ENCODE measurements at places on chromosomes 3 and 15.

DNA sequence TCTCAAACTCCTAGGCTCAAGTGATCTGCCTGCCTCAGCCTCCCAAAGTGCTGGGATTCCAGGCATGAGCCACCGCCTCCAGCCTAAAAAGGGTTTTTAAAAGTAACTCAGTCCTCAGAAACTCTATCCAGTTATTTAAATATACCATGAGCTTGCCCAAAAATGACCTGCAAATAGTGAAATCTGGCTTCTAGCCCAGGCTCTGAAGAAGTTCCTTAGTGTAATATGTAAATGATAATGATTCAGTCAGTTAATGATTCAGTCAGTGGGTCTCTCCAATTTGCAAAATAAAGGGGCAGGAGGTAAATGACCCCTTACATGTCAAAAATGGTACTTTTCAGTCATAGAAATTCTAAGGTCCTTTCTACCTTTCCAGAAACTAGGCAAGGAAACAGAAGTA, 28.8 kb downstream of the LRRC2 start:
- no peak for DNase-seq

DNA sequence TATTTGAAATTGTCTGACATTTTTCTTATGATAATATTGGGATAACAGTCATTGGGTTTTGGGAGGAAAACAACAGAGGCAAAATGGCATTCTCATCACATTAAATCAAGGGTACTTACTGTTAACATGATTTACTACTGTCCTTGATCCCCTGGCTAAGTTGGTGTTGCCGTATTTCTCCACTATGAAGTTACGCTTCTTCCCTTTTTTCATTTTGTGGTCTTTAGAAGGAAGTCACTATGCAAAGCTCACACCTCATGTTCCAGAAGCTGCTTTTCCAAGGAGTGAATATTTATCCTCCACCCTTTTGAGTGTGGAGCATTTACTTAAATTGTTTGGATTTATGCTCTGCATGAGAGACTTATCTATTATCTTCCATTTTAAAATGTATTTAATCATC, 63.7 kb downstream of the ALCAM start:
- no peak for DNase-seq

- no peak for DNase-seq
These were observed 94.6 kb downstream of the ZPLD1 start for GRCh38 chr3:102529452-102529851.

DNA sequence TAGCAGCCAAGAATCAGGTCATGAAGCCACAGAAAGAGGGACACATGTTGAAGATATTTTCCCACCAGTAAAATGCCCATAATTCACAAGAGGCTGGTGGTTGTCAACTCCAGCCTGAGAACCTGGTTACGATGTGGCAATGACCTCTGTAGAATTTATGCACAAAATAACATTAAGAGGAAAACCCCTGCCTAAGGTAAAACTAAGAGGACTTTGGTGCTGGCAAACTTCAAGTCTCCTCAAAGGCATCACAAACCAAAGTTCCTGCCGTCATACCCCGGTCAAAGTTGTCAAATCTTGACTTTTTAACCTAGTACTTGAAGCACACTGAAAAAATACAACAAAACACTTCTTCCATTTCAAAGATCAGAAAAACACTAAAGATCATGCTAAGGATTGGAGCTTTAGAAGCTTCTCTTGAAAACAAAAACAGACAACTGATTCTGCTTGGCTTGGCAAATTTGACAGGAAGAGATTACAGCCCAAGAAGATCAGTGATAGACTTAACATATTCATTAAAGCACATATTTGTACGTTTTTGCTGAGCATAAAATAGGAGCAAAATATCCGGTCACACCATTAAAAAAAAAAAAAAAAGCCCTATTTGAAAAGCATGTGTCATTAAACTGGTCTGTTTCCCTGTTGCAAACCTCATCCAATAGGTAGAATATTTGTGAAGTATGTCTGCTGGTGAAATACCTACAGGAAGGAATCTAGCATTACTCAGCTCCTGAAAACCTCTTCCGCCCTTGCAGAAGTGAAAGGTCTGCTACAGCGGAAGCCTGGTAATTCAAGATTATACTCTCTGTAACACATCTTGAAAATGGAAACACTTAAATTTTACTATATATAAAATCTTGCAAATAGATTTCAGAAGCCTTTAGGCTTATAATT, 22.8 kb downstream of the EIF4E3 start:
- no peak for DNase-seq

DNA sequence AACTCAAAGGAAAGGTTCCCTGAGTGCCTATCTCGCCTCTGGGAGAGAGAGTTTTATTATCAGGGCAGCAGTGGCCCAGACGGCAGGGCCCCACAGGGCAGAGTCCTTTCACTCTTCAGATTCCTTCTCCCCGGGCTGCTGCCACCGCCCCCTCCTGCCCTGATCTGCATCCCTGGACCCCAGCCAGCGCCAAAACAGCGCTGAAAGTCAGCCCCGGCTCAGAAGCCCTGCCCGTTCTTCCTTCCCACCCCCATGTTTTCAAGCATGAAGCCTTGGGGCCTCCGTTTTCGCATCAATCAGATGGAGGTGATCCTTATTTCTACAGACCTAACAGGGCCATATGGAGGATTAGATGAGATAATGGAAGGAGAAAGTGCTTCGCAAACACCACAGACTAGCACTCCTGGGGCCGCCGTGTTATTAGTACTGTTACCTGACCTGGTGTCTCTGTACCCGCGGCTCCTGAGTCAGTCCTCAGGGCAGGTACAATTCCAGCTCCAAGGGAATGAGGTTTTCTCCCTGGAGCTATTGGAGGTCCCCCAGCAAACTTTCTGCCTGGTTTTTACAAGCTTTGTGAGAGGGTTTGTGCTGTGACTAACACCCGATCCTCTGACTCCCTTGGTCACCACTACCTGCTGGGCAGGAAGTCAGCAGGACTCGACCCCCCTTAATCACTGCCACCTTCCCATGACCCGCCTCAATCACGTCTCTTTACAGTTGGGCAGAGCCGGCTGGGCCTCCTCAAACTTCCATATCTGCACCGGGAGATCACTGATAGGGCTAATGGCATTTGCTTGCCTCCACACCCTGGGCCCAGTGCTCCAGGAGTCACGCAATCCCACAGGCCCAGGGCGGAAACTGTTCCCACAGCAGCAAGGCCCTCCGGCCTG, 39.5 kb upstream of the TSEN2 start:
- no peak for DNase-seq

DNA sequence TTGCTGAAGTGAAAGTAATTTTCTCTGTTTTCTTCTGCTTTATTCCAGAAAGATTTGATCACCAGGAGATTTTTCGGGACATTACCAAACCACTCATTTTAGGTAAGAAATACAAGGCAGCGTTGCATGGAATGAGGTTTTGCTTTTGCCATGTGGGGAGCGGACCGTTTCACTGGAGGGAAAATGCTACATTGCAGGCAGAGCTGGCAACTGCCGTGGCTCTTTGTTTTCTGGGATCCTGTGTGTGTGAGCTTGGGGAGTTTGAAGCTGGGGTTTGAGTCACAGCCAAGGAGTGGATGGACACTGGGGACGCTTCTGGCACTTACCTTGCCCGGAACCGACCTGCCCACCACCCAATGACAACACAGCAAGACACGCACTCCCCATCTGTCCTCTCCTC, 109.9 kb downstream of the APBA2 start:
- no peak for DNase-seq

DNA sequence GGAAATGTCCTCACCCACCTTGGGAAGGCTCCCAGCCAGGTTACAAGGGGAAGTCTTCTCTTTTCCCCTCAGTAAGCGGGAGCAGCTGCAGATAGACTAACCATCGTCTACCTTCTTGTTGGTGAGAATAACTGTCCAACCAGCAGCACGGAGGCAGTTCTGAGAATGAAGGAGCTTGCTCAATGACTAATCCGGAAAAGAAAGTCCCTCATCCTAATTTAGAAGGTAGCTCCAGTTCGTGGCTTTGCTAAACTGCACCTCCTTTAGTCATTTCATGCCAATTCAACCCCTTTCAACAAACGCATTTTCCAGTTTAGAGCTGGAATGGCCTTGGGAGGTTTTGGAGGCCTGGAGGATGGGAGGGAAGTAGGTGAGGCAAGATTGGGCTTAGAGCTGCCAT, 527.4 kb upstream of the PROK2 start:
- no peak for DNase-seq

GRCh38 chr3:22269831-22270230, 518.8 kb upstream of the ZNF385D start:
- no peak for DNase-seq

DNA sequence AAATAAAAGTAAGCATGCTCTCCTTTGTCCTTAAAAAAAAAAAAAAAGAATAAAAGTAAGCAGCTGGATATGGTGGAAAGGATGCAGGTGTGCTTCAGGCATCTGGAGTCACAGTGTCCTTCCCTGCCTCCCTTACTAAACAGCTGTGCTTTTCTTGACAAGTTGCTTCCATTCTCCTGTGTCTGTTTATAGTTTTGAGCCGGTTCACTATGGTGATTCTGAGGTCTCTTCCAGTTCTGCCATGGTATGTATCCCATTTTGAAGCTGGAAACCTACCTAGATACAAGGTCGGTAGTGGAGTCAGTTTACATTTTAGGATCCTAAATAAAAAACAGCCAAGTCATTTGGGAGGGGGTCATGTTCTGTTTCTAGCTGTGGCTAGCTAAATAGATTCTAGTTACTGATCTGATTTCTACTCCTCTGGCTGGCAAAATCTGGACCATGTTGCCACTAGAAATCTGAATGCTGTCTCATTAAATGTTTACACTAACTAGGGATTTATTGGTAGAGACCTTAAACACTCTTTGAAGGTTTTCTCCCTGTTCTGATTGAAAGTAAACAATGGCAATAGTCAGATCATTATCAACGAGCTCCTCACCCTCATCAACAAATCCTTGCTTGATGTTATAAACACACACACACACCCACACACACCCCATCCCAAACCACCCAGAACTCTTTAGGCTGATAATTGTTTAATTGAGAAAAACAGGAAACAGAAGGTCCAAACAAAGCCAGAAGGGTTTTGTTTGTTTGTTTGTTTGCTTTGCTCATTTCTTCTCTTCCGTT, 7.9 kb downstream of the TNFSF10 start:
- DNase-seq, result no peak

Measured in dorsolateral prefrontal cortex (tissue), 122 donors.